Aorta (tissue), 5 donors: ENCODE measurements at places on chromosomes 3 and 15. TPM values are rescaled to one million over a fixed set of nuclear protein-coding genes. Genes with fewer than 3 reads are reported as not detected.

- no peak for DNase-seq
Measured at GRCh38 chr3:129039271-129040038, 21.1 kb upstream of the GP9 start.

The ABHD17C gene
- 4.2 TPM for total RNA-seq

- no peak for DNase-seq
Measured at GRCh38 chr3:128327606-128328031, 139.1 kb downstream of the DNAJB8 start.

GRCh38 chr15:69661446-69661845 lies 208.8 kb downstream of the RPLP1 start:
- DNase-seq: no peak
